Activated CD8-positive, alpha-beta memory T cell treated with anti-CD3 and anti-CD28 coated beads, Interleukin-2, amount 50 U/mL, for 4 hours (primary cell): ENCODE measurements at places on chromosomes 11 and 22.

GRCh38 chr11:93063086-93063485 is 93.6 kb downstream of the MTNR1B start:
- DNase-seq = no peak

- no peak for DNase-seq
Observed at GRCh38 chr11:130762638-130763037, 153.6 kb downstream of the SNX19 start.

- peak; percentile 24 for DNase-seq
Observed at GRCh38 chr11:8219257-8220021, 44.2 kb downstream of the LMO1 start.

DNA sequence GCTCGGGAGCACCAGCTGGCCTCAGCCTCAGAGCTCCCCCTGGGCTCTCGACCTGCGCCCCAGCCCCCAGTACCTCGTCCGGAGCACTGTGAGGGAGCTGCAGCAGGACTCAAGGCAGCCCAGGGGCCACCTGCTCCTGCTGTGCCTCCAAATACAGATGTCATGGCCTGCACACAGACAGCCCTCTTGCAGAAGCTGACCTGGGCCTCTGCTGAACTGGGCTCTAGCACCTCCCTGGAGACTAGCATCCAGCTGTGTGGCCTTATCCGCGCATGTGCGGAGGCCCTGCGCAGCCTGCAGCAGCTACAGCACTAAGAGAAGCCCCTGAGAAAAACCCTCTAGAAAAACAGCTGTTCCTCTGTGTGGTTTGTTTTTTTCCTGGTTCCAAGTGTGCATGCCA is 918 bp upstream of the FAM89B start:
- DNase-seq = no peak

- DNase-seq = no peak
Observed at GRCh38 chr11:82980292-82980691, 78.8 kb downstream of the DDIAS start.

GRCh38 chr11:117495357-117495756 is 167.7 kb downstream of the CEP164 start:
- DNase-seq = no peak

- no peak for DNase-seq
Observed at GRCh38 chr11:129980086-129980485, 22.5 kb downstream of the PRDM10 start.

- DNase-seq = peak; percentile 61
Observed at GRCh38 chr22:31272522-31273446, 19.5 kb downstream of the PIK3IP1 start.

DNA sequence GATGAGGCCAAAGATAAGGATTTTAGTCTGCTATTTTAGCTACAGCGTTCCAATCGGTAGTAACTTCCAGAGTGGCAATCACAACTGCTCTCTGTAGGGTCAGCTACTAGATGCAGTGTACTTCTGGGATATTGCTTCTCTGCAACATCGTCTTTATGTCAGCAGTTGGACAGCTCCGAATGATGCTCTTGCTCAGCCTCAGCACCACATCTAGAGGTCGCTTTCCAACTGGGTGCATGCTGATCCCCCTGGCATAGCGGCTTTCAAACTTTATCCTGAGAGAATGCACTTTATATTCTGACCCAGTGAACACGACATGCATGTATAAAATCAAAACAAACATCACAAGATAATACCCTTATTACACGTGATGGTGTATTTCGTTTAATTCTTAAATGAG is 219.6 kb downstream of the C11orf87 start:
- DNase-seq = no peak

DNA sequence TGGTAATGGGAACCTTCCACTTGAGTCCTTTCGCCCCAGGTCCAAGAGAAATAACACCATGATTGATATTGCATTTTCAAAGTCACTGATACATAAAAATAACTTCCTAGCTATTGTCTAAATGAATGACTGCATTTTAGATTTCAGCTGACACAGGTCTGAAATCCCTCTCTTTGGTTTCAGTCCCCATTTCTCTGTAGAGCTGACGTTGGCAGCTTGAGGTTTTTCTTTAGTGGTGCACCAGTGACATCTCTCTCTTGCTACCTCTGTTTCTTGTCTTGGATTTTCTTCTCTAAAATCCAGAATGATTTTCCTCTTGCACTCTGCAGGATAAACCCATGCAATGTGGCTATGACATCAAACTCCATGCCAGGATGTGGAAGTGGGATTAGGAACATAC is 31.7 kb upstream of the SORL1 start:
- DNase-seq = no peak

DNA sequence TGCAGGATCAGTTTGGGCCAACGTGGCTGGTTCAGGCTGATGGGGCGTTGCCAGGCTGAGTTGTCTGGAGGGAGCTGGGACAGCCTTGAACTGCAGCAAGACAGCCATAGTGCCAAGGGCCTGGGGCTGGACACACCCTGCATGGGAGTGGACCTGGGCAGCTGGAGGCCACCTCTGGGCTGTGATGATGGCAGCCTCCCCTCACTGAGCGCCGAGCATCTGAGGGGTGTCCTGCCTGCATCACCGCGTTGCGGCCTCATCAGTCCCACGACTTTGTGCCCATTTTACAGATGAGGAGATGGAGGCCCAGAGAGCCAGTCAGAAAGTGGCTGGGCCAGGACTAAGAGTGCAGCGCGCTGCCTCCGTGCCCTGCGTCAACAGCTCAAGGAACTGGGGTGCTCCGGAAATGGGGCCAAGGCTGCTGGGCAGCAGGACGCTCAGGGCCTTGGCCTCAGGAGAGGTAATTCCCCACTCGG is 590 bp upstream of the TSPO start:
- no peak for DNase-seq

- DNase-seq = no peak
Observed at GRCh38 chr11:108364159-108364558, 103.2 kb downstream of the C11orf65 start.

DNA sequence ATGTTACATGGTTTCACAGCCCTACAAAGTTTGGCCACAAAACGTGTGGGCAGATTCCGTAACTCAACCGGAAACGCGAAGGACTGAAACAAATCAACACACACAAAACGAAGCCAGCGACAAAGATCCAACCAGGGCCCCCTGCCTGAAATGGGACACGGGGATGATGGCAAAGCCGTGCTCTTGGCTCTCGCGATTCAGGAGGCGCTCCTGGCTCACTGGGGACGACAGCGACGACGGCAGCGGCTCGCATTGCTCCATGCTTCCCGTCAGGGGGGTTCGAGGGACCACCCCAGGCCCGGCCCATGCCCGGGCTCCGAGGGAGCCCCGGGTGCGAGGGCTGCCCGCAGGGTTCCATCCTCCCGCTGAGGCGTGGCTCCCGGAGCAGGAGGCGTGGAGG is 4786.8 kb upstream of the OR11H1 start:
- DNase-seq = no peak

GRCh38 chr22:23385678-23386631 is 194.1 kb downstream of the IGLL1 start:
- peak; percentile 85 for DNase-seq

GRCh38 chr11:57566905-57567514 is 462 bp downstream of the UBE2L6 start:
- DNase-seq = peak; percentile 41

- no peak for DNase-seq
Observed at GRCh38 chr22:30205281-30206115, 41.1 kb downstream of the LIF start.

DNA sequence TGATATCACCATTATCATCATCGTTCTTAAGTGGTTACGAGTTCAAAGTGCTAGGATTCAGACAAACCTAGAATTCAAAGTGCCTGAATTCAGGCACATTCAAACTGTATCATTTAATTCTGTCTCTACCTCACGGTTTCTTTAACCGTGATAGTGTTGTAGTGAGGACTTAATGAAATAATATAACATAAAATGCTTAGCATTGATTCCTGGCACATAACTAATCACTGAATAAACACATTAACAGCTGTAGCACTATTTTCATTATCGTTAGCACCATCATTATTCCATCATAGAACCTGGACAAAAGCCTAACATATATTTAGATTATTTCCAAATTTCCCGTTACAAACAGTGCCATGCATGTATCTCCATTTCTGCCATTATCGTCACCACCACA is 102.0 kb downstream of the WNT11 start:
- no peak for DNase-seq

DNA sequence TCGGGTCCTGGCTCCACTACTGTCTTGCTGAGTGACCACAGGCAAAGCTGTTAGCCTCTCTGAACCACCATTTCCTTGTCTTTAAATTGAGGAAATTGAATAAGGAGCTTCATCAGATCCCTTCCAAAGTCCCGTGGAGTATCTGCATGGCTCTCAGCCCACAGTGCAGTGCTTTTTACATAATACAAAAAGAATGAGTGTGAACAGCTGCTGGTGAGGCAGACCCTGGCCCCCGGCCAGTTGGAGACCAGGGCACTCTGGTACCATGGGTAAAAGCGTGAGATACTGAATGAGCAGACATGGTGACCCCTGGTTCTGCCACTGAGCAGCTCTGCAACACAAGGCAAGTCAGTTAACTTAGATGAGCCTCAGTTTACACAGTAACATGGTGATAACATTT is 86.8 kb downstream of the GALNT18 start:
- no peak for DNase-seq

DNA sequence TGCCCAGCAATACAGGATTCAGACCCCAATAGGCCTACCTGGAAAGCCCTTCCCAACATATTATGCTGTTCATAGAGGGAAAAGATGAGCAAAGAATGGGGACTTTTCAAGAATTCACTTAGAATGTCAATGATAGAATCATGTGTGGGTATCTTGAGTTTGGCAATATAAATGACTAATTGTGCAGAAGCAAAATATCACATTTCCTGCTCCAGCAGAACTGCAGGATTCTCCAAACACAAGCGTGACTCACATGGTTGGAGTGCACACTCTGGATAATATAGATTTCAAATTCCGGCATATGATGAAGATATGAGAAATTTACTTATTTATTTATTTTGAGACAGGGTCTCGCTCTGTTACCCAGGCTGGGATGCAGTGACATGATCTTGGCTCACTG is 12.5 kb upstream of the APOL5 start:
- DNase-seq = no peak

DNA sequence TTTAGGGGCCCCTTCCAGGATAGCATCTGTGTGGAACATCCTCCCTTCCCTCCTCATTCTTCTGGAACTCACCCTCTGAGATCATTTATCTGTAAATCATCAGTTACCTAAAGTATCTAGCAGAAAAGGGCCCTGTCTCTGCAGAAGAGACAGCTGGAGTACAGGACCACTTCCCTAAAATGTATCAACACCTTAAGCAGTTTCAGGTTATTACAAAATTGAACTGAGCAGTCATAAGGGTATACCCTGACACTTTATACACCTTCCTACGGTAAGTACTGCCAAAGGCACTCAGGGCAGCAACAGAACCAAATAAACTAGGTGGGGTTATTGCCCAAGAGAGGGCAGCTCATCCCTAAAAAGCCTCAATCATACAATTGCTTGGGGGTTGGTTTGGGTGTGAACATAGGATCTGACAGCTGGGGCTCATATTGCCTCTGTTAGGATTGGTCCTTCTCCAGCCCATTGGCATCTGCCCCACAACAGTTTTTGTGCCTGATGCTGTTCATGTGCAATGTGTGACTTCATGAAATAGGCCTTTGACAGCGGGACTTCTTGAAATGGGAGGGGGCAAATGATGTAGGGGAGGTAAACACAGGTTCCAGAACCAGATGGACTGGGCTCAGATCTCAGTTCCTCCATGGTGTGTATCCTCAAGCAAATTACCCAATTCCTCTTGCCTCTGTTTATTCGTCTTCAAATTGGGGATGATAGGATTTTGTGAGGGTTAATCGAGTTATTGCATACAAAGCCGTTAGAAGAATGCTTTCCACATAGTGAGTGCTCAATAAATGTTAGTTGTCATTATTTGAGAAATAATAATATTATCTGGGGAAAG is 2.9 kb downstream of the POU2AF3 start:
- no peak for DNase-seq

GRCh38 chr22:38989466-38989865 is 7.3 kb downstream of the APOBEC3B start:
- no peak for DNase-seq

DNA sequence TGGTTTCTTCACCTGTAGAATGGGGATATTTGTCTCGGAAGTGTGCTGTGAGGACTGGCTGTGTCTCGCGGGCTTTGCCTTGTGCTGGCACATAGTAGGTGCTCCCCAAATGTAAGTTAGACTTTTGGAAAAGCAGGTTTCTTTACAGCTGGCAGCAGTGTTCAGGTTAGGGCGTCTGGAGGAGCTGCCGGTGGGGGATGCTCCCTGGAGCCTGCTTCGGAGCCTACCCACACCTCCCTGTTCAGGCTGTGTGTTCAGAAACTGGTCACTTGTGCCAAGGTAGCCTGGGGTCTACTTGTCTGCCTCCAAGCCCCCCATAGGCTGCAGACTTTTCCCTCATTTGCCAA is 60.0 kb downstream of the OTOG start:
- DNase-seq = no peak

DNA sequence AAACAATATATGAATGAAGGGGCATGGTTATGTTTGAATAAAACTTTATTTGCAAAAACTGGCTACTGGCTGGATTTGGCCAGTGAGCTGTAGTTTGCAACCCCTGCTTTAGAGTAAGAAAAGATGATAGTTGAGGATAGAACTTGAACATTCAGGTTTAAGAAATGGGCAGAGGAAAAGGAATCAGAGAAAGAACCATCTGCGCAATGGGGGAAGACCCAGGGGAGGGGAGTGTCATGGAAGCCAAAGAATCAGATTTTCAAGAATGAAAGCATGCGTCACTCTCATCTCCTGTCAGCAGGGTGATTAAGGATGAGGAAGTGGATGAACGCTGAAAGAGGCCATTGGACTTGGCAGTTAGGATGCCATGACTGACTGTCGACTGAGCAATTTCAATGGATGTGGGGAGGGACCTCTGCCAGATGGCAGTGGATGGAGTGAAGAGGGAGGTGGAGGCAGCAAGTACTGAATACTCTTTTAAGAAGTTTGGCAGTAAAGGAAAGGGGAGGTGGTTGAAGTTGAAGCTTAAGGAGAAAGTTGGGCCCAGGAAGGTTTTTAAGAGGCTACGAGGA is 21.2 kb downstream of the FAT3 start:
- DNase-seq = no peak

DNA sequence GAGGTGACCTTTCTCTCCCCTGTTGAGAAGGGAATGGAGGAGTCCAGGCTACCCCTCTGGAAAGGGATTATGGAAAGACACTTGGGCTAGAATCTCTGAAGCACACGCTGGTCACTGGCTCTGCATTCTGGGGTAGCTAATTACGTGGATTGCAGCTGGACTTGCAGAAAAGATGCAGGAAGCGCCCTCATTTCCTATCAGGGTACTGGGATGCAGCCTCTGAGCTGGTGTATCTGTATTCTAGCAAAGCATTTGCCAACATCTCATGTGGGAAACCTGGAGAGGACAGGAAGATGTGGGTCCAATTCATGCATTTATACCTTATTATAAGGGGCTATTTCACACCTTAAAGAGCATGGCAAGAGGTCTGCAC is 44.3 kb downstream of the CD82 start:
- no peak for DNase-seq

GRCh38 chr11:9862981-9863380 is 199.1 kb downstream of the SWAP70 start:
- DNase-seq = no peak

DNA sequence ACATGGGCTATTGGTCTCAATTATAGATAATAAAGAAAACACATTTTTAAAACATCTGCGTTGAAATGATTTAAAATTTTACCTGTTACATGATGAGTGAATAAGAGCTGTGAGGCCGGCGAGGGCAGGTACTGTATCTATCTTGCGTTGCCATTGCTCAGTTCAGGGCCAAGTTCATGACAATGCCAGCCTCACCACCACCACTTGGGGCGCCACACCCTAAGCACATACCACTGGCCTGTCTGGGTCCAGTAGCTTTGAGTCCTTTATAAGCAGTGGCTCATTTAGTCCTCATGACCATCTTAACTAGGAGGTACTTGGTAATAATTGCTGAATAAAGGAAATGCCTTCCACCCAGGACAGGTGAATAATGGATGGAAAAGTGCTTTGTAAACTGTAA is 14.5 kb upstream of the MB start:
- peak; percentile 32 for DNase-seq
